ENCODE measurements at places on chromosomes 1 and 21.

- no peak for DNase-seq
Observed at GRCh38 chr1:246769306-246769705, 45.1 kb downstream of the SCCPDH start.

- no peak for DNase-seq
Observed at GRCh38 chr1:232600424-232601258, 29.3 kb downstream of the SIPA1L2 start.

DNA sequence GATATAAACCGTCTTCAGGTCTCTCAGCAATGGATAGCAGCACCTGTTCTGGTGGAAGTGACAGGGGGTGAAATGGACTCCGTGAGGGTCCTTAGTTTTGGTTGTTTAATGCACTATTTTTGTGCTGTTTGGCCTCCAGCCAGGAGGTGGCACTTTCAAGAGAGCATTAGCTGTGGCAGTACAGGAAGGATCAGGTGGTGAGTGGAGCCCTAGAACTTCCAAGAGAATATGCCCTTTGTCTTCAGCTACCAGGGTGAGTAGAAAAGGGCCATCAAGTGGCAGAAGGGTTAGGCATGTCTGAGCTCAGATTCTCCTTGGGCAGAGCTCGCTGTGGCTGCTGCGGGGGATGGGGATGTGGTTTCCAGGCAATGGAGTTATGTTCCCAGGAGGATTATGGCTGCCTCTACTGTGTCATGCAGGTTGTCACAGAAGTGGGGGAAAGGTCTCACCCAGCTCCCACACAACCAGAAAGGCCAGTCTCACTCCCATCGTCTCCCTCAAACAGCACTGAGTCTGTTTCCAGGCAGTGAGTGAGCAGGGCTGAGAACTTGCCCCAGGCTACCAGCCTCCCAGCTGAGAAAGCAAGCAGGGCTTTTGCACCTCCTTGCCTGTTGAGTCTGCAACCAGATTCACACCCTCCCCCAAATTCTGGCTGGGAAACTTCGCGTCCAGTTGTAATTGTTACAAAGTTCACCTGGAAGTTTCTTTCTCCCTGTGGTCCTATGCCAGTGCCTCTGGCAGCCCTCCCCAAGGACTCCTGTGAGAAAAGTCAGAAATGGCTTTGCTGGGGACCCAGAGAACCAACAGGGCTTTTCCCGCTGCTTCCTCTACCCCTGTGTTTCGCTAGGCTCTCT is 39.1 kb upstream of the TTLL7 start:
- no peak for DNase-seq

- DNase-seq: no peak
Observed at GRCh38 chr1:209840611-209841010, 12.8 kb downstream of the UTP25 start.

DNA sequence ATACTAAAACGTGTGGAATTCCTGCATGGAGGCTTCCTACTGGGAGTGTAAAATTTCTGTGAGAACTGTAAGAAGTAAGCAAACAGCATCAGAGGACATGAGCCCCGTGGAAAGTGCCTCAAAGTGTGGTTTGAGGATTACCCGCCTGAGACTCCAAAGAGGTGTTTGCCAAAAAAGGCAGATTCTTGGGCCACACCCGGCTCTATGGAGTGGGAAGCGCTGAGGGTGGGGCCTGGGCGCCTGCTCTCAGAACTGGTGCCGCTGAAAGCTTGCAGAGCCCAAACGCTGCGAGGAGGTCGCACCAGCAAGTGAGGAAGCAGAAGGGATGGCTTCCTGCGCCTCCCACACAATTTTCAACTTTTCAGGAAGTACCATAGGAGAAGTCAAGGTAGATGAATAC is 43.0 kb upstream of the PSEN2 start:
- no peak for DNase-seq

DNA sequence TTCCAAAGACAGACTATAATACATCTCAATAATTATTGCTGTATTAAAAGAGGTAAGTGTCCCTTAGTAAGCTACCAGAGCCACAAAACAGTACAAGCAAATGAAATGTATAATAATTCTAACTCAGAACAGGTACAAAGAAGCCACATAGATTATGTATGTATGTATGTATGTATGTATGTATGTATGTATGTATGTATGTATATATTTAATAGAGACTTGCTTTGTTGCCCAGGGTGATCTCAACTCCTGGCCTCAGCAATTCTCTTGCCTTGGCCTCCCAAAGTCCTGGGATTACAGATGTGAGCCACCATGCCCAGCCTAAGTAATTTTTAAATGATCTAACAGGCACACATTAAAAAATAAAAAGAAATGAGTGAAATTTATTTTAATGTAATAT is 86.9 kb downstream of the EPS15 start:
- no peak for DNase-seq

- no peak for DNase-seq
Observed at GRCh38 chr1:180235077-180235501, 5.0 kb downstream of the LHX4 start.

DNA sequence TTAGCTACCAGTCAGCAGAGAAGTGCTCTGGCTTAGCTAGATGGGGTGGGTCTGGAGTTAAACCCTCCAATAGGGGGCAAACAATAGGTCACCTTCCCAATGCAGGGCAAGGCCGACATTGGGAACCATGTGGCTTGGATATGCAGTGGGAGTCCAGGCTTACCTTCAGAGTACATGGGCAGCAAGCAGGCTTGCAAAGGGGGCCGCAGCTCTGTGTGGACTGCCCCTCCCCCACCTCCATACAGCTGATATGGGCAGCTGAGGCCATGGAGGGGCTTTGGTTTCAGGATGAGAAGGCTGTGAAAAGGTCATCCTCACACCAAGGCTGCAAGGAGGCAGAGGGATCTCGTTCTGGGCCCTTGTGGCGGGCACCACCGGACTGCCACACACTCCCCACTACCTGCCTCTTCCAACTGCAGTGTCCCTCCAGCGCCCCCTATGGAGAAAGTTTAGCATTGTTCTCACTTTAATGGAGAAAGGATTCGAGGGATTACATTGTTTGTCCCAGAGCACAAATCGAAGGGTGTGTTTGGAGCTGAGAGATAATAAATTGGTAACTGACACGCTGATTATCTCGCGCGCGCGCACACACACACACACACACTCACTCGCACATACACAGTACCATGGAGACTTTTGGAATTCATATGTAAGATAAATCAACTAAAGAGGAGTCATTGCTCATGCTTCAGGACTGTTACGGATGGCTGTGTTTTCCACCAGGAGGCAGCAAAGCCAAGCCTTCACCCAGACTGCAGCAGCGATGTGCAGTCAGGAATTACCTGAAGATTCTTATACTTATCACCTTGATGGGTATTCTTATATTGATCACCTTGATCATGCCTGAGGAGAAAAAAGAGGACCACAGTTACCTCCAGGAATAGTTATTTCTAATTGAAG is 7.0 kb upstream of the SMCP start:
- DNase-seq: no peak

DNA sequence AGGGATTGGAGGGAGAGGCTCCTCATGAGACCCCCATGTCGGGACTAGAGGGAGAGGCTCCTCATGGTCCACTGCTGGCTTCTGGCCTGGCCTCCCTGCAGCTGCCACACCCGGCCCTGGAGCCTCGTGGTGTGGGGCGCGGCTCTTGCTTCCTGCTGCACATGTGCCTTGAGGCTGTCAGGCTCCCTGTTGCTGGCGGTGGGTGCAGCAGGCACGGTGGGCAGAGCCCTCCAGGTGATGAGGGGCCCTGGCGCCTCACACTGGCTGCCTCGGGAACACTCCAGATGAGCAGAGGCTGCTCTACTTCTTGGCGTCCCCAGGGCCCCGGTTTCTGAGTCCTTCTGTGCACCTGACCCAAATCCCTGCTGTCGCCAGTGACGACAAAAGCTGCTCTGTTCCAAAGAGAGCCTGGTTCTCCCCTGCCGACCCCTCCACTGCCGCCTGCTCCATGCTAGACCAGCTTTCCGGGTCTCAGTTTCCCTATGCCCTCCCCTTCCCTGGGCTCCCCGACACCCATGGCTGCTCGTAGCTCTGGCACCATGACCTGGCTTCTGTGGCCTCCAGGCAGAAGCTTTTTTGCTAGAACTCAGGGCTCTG is 9.7 kb upstream of the ATAD3B start:
- no peak for DNase-seq

GRCh38 chr1:84771895-84772294 is 81.6 kb upstream of the SSX2IP start:
- DNase-seq: no peak

GRCh38 chr21:44704636-44705001 is 6.8 kb downstream of the TSPEAR start:
- DNase-seq: no peak

Data from activated T-cell treated with anti-CD3 and anti-CD28 coated beads for 1 hour (primary cell).